ENCODE measurements at places on chromosomes 2 and 18.

DNA sequence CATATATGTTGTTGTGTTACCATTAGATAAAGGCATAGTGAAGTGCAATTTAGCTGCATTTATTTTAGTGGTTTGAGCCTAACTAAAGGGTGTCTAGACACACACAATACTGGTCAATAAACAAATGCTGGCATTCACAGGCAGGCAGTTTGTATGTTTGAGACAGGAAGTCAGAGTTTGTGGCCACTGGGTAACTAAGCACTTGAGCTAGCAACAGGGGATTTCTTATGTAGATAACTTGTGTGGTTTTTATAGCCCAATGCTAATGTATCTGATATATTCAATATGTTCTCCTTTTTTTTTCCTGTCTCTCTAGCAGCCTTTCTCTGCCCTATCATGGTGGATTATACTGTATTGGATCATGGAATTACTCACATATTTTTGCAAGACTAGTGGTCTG lies 38.1 kb downstream of the LRRTM4 start:
- no peak for DNase-seq

DNA sequence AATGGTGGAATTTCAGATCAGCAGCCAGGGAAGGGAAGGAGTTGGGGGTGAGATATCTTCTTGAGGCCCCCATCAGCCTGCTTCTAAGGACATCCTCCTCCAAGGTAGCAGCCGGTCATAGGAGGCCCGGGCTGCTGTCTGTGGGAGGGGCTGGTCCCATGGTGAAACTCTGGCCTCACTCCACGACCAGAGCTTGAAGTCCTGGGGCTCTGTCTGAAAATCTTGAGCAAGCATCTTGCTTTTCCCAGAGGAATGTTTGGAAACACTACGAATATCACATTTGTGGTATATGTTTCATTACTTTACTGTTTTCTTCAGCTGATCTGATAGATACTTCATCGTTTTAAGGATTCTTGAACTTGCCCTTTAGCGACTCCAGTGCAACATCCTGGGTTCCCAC lies 103.7 kb downstream of the CTAGE1 start:
- no peak for DNase-seq

- DNase-seq: no peak
These were observed 95.6 kb downstream of the GALNT3 start for GRCh38 chr2:165698444-165698884.

GRCh38 chr2:5464657-5465056 lies 227.5 kb upstream of the SOX11 start:
- DNase-seq: no peak

- DNase-seq: no peak
These were observed 67.8 kb upstream of the EPAS1 start for GRCh38 chr2:46229134-46230063.

- no peak for DNase-seq
These were observed 34.9 kb downstream of the CIB4 start for GRCh38 chr2:26605999-26606846.

- DNase-seq: no peak
These were observed 1598.7 kb upstream of the ACVR2A start for GRCh38 chr2:146246002-146246735.

DNA sequence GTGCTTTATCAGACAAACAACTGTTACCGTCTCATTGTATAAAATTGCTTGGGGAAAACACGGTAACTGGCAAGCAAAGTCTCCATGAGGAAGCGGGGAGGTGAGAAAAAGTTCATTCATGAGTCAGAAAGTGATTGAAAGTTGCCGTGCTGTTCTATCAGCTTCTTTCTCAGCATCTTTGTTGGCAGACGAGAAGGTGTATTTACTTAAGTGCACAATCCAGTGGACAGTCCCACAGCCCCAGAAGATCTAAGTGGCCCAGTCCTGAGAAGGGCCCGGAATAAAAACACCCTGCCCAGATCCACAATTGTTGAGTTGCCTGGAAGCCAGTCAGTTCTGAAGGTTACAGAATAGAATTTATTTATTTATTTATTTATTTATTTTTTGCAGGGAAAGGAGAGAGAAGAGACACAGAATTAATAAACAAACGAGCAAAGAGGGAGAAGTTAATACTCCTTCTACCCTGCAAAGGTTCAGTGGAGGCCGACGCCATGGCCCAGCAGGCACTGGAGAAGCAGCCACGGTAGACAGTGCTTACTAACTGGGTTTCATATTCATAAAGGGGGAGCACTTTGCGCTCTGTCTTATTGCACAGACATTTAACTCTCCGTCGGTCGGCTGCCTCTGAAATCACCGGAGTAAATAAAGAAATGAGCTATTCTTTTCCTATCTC lies 676.0 kb upstream of the SALL3 start:
- no peak for DNase-seq

- DNase-seq: no peak
These were observed 29.0 kb upstream of the EPAS1 start for GRCh38 chr2:46268196-46268595.

GRCh38 chr2:41958251-41958650 lies 89.6 kb upstream of the PKDCC start:
- DNase-seq: no peak

DNA sequence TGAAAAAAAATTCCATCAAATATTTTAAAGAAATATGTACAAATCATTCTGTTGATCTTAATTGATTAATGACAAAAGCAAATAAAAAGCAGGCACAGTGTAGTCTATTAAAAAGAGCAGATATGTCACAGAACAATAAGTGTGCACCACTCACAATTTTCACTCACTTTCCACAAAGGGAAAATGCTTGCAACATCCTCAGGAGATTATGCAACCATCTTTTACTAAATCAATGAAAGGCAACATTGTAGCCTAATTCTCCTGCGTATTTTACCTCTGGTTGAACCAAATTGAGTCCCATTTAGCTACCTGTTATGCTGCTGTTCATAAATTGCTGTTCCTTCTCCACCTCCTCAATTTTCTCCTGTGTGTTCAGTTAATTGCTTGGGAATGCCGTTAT lies 1346.8 kb upstream of the PIK3C3 start:
- DNase-seq: no peak

DNA sequence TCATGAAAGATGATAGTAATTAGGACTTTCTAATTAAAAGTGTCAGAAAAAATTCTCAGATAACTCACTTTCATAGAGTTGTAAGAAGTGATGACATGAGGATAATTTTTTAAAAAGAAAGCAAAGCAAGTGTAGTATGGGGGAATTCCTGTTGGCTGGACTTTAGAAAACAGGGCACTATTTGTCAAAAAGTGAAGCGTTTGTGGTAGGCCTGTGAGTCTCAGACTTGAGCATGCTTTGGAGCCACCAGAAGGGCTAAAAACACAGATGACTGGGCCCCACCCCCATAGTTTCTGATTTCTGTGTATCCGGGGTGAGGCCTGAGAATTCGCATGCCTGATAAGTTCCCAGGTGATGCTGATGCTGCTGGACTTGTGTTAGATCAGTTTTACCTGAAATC lies 222.6 kb upstream of the LRRTM1 start:
- DNase-seq: no peak

DNA sequence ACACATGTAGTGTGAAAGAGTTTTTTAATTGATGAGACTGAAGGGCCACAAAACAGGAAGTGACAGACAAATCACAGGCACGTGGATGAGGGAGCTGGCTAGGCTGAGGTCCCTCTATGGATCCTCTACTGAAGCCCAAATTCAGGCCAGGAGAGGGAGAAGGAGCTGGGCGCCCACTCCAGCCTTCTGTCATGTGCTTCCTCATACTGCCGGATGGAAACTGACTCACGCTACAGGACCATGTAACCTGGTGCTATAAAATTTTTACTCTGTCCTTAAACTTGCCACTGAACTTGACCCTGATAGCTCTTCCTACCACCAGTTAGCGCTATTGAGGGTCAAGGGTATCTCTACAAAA lies 31.3 kb downstream of the PSTPIP2 start:
- DNase-seq: no peak

- DNase-seq: no peak
These were observed 48.3 kb upstream of the ACAA2 start for GRCh38 chr18:49861659-49862058.

DNA sequence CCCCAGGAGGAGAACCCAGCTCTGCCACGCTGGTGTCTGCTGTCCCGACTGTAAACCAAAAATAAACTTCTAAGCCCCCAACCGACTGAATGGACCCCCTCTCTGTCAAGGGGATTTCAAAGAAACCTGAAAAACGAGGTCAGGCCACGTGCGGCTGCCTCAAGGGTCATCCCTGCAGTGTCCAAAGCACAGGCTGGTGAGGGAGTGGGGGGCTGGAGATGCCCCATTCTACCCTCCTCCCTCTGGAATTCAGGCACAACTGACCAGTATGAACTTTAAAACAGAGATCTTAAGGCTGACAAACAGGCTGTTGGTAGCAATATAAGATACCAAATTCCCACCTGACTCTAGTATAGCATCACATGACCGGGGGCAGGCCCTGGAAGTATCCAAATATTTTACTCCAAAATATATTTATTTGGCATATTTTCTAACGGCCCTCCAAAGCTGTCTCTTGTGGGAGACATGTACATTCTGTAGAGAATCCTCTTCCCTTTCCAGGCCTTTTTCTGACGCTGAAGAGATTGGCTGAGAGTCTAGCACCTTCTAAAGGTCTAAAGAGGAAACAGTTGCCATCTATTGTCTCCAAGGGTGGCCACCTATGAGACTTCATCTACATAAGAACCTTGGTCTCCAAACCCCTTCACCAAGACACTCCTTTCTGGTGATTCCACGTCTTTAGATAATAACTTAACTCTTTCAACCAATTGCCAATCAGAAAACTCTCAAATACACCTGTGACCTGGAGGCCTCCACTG lies 40.4 kb upstream of the CTDP1 start:
- no peak for DNase-seq

DNA sequence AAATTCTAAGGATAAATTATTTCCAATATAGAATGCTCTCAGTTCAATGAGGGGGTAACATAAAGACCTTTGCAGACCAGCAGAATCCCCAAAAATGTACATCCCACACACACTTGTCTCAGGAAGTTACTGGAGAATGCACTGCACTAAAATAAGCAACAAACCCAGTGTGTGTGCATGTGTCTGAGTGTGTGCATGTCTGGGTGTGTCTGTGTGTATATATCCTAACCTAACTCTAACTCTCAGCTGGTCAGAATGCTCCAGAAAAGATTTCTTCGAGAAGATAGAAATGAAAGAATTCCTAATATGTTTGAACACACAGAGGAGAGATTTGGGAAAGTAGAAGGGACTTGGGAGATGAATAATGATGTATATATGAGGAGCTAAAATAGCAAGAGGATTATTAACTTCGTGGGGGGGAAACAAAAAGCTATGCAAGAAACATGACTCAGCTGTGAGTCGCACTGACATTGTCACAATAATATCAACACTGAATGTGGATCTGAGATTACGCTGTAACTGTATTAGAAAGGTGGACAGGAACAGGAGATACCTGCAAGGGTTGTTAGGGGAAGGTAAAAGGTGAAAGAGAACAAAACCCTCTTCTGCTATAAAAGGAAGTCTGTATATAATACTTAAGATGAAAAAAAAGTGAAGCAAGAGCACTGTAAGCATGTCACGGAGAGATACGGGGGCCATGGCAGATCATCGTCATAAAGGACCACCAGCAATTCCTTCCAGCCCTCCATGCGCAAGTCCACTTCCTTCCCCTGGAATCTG lies 11.1 kb downstream of the COLEC12 start:
- no peak for DNase-seq

DNA sequence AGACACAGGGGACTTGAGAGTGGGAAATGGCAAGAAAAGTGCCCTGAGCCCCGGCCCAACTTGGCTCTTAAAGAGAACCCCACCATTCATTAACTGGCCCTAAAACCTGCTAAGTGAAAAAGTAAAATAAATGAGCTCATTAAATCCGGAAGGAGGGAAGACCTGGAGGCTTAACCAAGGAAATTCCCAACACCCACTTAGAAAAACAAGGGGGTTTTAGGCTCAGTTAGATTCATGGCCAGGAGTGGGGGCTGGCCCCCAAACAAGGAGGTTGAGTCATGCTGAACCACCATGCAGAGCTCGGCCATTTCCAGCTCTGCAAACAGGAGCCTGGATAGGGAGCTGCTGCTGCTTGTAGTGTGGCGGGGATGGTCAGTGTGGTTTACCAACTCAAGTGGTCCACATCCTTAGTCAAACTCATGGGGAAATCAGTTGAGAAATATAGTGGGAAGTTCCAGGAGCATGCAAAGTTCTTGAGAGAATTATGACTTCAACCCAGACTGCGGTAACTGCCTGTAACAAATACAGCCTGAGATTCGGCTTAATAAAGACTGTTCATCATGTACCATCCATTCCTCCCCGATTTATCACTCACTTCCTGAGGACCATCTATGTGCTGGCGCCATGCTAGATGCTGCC lies 39.7 kb upstream of the MRPL19 start:
- no peak for DNase-seq

GRCh38 chr2:8996006-8996405 lies 7.5 kb downstream of the MBOAT2 start:
- DNase-seq: no peak

Measured in CD4-positive, alpha-beta T cell treated with Interleukin-6 at 100 ng/mL for 8 hours (primary cell).